ENCODE measurements at places on chromosomes 4 and X.

- no peak for DNase-seq
Observed at GRCh38 chr4:94636004-94636403, 121.8 kb upstream of the BMPR1B start.

- no peak for DNase-seq
Observed at GRCh38 chr4:1192493-1193205, 20.3 kb upstream of the SPON2 start.

DNA sequence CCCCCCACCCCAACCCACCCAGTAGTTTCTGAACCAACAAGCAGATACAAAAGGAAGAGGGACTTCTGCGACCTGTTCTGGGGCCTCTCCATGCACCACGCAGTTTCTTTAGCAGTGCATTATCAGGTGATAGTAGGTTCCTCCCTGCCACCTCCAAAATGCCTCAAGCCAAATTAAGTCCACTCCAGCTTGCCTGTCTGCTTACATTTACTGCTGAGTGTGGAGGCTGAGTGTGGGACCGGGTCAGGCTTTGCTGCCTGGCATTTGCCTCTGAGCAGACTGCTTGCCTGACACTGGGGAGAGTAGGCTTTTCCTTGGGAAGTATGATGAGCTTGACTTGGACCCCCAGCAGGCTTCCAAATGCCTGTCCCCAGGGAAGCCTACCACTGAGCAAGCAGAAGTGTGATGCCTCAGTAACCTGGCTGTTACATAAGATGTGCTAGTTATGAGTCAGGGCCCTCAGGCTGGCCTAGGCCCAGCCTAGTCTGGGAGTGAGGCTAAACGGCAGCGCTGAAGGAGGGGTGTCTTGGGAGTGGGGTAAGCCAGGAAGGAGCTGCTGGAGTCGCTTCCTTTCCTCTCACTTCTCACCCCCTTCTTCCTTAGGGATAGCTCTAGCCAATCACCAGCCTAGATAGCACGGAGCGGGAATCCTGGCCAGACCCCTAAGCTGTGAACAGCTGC is 9.0 kb downstream of the TSC22D3 start:
- peak; percentile 1 for DNase-seq

DNA sequence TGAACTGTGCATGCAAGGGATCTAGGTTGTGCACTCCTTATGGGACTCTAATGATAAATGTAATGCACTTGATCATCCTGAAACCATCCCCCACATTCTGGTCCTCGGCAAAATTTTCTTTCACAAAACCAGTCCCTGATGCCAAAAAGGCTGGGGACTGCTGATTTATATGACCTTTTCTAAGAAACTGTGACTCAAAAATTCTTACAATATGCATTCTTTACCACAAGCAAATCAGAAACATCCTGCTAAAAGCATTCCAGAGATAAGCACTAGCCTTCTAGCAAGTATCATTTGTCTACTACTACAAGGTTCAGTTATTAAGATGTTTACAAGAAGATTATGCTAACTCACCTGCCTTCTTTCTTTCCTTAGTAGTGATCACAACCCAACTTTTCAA is 166.5 kb upstream of the PCDH7 start:
- peak; percentile 22 for DNase-seq

DNA sequence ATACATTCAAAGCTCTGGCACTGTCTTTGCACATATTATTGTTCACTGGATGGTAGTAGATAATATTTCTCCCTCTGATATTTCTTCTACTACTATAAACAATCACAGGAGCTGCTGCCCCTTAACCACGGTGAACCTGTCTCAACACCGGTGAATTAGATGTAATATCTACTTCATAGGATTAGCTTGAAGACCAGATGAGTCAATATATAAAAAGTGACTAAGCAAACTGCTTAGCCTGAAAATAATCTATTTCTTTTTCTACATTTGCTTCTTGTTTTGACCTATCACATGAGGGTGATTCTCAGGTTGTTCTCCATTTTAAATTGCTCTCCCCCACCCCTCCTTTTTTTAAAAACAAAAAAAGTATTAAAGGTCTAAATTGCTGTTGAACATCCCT is 645.5 kb downstream of the ANKRD50 start:
- peak; percentile 2 for DNase-seq

DNA sequence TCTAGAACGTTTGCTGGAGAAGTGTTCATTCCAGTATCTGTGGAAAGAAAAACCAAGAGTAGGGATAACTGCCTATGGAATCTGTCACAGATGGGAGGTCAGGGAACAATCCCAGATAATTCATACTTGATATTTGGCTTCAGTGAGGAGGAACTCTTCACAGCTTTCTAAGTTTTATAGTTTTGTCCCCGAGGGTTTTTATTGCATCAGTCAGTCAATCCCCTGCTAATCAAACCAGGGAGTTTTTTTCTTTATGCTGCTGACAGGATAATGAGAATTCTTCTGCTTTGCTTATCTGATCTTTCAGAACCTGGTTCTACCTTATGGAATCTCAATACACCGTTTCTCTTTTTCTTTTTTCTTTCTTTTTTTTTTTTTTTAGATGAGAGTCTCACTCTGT is 633 bp upstream of the TRIML2 start:
- no peak for DNase-seq

- DNase-seq, result no peak
Observed at GRCh38 chr4:156437666-156438065, 484.0 kb upstream of the CTSO start.

GRCh38 chrX:6732101-6732500 is 197.2 kb upstream of the VCX3A start:
- no peak for DNase-seq

GRCh38 chr4:114998316-114998715 is 115.1 kb downstream of the NDST4 start:
- no peak for DNase-seq

- DNase-seq, result no peak
Observed at GRCh38 chrX:1384658-1385252, 7.2 kb downstream of the SLC25A6 start.

DNA sequence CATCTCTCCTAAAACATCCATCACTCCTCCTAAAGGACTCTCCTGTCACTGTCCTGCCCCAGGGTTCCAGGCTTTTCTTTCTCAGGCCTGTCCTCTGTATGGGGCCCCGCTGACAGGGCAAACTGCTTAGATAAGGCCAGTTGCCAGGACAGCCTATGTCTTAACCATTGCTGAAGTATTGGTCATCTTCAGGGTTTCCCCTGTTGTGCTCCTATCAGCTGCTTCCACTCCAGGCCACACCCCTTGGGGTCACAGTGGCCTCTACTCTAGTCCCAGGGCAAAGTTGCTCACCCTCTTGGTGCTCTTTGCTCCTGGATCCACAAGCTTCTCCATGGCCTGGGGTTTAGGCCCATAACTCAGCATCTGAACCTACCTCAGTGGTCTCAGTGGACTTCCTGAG is 138.0 kb upstream of the PJA1 start:
- DNase-seq, result no peak

- DNase-seq, result no peak
Observed at GRCh38 chrX:95884186-95884585, 800.5 kb upstream of the DIAPH2 start.

- no peak for DNase-seq
Observed at GRCh38 chrX:12872741-12873140, 5.9 kb downstream of the TLR7 start.

GRCh38 chr4:89196056-89196674 is 84.8 kb downstream of the TIGD2 start:
- no peak for DNase-seq

GRCh38 chr4:124018383-124019317 is 622.1 kb downstream of the SPRY1 start:
- no peak for DNase-seq

GRCh38 chr4:107825072-107825824 is 516 bp downstream of the SGMS2 start:
- peak; percentile 51 for DNase-seq

DNA sequence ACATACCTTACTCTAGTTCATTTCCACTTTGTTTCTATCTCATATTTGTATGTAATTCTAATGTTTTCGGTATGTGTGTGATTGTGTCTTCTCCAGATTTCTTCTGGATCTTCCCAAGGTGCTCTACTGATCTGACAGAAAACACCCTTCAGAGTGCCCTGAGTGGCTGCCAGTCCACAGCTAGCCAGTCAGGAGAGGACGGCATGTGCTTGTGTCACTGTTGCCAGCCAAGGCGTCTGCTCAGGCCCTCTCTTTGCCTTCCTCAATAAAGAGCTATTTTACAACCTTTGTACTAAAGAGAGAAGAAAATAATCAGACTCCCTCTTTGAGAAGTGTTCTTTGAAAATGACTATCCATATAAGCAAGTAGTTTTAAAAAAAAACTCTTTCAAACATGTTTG is 29.0 kb downstream of the CD99L2 start:
- DNase-seq, result no peak

GRCh38 chrX:153667956-153668396 is 5.6 kb downstream of the PNCK start:
- DNase-seq, result peak; percentile 64

DNA sequence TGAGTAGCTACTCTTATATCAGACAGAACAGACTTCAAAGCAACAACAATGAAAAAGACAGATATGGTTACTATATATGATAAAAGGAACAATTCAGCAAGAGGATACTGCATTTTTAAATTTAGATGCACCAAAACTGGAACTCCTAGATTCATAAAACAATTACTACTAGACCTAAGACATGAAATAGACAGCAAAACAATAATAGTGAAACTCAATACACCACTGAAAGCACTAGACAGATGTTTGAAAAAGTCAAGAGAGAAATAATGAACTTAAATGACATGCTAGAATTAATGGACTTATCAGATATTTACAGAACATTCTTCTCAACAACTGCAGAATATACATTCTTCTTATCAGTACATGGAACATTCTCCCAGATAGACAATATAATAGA is 99.5 kb upstream of the ITM2A start:
- DNase-seq, result no peak

GRCh38 chrX:12162420-12162819 is 24.1 kb downstream of the FRMPD4 start:
- no peak for DNase-seq

DNA sequence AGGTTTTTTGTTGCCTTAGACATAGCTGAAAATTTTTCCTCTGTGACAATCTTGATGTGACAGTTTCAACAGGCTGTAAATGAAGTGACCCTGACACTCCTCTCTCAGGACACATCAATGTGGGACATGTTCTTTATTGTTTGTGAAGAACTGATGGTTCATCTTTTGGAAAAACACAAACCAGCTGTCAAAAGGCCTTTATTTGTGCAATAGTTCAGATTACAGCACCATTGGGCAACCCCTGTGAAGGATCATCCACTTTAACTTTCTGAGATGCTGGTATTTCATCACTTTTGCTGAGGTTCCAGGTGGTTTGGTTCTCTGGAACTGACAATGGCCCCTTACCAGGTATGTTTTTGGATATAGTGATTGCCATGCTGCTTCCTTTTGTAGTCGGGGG is 40.3 kb downstream of the OSTC start:
- no peak for DNase-seq

DNA sequence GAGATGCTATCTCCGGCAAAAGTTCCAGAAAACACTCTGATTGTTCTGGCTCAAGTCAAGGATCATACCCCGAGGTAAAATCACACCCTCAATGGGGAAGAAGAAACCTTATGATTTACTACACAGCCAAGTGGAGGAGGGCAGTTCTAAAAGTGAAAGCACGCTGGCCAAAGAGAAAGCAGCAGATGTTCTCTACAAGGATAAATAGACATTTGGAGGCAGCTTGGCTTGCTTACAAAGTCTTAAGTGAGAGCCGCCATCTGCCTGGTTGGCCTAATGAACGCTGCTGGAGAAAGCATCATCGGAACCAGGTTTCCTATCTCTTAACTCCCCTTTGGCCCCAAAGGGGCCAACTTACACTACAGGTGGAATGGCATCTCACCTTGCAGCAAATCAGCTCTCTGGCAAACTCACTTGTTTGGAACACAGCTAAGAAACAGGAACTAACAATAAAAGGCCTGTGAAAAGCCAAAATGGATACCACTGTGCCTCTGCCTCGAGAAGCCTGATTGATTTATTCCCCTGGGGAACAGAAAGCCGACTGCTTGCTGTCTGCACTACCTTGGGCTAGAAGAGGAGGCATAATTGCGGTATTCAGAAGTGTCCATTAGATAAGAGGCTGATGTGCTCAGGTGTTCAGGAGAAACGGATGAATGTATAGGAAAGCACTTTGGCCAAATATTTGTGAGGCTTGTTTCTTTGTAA is 22.8 kb downstream of the FRAS1 start:
- no peak for DNase-seq
